WTC11 (cell line): ENCODE measurements at places on chromosomes 16 and 17.
A peak's percentile ranks its signal among the peaks of the same experiment; 100 is the strongest.

- no peak for DNase-seq
Measured at GRCh38 chr16:63363738-63364137, 1327.5 kb upstream of the CDH8 start.

- no peak for DNase-seq
Measured at GRCh38 chr17:52147872-52148271, 10.6 kb downstream of the CA10 start.

GRCh38 chr17:2656283-2656682, 55.3 kb downstream of the CLUH start:
- no peak for DNase-seq

DNA sequence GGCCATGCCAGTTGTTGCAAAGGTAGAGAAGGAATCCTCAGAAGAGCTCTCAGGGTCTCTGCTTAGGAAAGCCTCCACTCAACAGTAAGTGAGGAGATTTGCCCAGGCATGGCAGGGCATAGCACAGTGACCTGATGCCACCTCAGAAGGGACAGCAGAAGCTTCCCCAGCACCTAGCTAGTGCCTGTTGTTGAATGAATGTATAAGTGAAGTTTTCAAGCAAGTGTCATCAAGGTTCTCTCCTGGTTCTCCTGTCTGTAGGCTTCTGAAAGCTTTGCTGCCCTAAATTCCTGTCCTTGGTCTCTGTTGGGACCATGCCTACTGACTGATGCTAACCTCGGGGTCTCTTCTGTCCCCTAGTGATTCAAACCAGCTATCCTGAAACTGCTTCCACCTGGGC, 114.9 kb upstream of the TBX2 start:
- DNase-seq = no peak

GRCh38 chr17:80322864-80323263, 62.2 kb downstream of the RNF213 start:
- DNase-seq = no peak

DNA sequence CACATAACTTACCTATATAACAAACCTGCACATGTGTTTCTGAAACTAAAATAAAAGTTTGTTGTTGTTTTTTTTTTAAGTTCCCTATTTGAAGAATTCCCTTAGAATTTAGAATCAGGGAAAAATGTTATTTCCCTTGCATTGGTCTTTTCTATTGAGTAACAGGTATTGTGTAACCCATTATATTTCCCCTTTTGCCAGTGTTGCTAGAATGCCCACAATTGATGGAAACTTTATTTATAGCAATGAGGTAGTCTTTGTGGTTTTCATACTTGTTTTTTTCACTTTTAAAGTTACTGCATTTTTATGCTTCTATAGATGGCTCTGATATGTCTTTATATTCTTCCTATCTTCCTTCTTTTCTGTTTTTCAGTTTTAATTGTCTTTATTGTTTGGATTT, 3.9 kb downstream of the NLRP1 start:
- no peak for DNase-seq

GRCh38 chr16:87062569-87063442, 254.4 kb downstream of the C16orf95 start:
- DNase-seq = peak; percentile 82

GRCh38 chr17:31275116-31275515, 21.9 kb downstream of the OMG start:
- DNase-seq = no peak

DNA sequence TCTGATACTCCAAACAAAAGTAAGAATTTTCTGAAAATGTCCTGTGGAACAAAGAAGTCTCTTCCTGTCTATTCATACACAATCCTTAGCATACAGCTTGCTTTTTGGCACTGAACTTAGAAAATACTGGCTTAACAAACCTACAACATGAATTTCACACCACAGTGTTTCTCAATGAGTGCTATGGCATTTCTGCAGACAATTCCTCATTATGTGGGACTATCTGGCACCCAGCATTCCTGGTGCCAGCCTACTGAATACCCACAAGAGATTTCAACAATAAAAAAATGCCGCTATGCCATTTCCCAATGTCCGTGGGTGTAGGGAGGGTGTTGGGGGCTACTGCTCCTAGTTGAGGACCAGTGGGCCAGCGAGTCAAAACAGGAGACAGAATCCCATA, 62.1 kb downstream of the ZNF652 start:
- no peak for DNase-seq

DNA sequence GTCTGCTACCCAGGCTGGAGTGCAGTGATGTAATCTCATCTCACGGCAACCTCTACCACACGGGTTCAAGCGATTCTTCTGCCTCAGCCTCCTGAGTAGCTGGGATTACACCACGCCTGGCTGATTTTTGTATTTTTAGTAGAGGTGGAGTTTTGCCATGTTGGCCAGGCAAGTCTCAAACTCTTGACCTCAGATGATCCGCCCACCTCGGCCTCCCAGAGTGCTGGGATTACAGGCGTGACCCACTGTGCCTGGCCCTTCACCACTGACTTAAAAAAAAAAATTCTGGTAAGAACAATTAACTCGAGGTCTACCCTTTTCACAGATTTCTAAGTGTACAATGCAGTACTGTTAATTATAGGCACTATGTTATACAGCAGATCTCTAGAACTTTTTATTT, 279.4 kb downstream of the PARN start:
- no peak for DNase-seq

DNA sequence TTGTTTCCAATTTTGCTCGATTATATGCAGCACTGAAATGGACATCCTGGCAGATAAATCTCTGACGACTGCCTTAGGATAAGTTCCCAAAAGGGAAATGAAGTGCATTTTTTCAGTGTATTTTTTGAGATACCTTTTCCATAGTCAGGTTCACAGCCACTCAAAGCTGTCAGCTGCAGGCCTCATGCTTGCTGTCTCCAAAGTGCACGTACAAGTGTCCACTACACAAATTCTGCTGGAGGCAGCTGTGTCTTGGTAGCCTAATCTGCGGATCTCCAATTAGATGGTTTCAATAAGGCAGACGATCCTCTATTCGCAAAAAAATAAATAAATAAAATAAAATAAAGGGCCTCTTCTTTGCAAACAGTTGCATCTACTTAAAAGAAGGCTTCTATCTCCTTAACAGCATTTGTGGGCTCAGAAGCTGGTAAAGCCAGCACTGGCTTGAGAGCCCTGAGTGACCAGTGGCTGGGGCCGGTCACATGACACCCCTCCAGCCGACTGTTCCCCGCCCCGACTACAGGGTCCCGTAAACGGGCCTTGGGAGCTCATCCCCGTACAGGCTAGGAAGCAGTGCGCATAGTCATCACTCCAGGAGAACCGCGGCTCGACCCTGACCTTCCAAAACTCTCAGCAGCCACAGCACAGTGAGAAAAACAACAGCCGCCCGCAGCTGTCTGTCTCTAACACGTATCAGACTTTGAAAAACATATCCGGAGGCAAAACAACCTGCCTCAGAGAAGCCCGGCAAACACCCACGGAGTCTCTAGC, 18.8 kb downstream of the RPH3AL start:
- DNase-seq = peak; percentile 53

- DNase-seq = peak; percentile 71
Measured at GRCh38 chr16:67514382-67514828, 14.2 kb upstream of the RIPOR1 start.
